ENCODE measurements at places on chromosomes 6 and 20. TPM values are rescaled to one million over a fixed set of nuclear protein-coding genes. Genes with fewer than 3 reads are reported as not detected.

DNA sequence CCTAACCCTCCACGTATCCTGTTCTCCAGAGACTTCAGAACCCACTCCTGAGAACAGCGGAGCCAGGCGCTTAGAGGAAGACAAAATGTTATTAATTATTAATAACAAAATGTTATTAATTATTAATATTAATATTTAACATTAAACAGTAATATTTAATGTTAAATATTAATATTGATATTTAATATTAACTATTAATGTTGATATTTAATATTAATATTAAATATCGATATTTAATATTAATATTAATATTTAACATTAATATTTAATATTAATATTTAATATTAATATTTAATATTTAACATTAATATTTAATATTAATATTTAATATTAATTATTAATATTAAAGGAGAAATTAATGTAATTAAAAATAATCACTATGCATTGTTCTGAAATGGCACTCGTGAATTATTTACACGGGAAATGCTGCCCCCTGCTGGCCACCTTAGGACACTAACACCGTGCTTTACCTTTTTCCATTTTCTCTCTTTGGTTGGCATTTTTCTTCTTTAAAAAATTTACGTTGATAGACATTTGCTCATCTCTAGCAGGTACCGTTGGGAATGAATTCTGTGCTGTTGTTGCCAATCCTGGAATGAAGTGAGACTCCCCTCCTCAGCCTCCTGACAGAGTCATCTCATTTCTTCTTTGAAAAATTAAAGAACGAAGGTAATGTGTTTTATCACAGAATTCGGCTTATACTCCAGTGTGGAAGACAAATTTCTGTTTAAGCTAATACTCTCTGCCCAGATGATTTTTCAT is 7.5 kb upstream of the GGTLC1 start:
- DNase-seq: peak; percentile 51

GRCh38 chr6:151549790-151550189 is 56.0 kb downstream of the CCDC170 start:
- no peak for DNase-seq

DNA sequence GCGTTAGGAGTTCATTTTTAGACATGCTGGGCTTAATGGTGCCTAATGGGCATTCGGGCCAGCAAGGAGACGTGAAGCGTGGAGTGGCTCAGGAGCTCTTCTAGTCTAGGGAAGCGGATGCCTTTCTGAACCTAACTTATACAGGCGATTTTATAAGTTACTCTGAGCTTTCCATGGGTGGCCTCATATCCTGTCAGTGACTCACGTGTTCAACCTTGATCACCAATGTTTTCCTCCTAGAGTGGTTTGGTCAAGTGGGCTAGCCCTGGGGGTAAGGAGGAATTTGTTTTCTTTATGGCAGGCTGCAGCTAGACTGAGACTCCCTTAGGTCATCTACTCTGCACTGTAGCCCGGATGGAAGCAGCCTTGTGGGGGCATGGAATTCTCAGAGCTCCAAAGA is 52.1 kb downstream of the PLAGL1 start:
- no peak for DNase-seq

- no peak for DNase-seq
These were observed 25.9 kb downstream of the NEDD9 start for GRCh38 chr6:11206576-11206975.

- peak; percentile 36 for DNase-seq
These were observed 157.5 kb downstream of the CEBPB start for GRCh38 chr20:50348096-50348495.

GRCh38 chr20:9323622-9324021 is 190.8 kb upstream of the LAMP5 start:
- DNase-seq: no peak

GRCh38 chr6:148990403-148990802 is 243.6 kb downstream of the UST start:
- DNase-seq: no peak

DNA sequence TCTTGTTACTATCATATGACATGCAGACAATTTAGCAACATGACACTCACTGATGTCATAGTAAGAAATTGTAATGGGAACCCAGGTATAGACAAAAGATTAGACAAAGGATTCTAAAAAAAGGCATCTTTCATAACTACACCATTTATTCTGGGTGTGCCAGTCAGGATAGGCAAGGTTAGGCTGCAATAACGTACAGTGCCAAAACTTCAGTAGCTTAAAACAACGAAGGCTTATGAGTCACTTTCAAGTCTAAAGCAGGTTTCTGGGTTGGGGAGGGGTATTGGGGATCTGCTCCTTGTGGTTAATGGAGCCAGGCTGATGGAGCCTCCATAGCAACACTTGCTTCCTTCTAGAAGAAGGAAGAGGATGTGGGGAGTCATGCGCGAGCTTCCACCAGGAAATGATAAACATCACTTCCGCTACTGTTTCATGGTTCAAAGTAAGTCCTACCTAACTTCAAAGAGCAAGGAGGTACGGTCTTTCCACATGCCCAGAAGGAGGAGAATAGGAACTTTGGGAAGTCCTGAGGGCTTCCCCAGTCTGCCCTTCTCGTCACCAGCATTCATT is 2.0 kb upstream of the GTSF1L start:
- no peak for DNase-seq

DNA sequence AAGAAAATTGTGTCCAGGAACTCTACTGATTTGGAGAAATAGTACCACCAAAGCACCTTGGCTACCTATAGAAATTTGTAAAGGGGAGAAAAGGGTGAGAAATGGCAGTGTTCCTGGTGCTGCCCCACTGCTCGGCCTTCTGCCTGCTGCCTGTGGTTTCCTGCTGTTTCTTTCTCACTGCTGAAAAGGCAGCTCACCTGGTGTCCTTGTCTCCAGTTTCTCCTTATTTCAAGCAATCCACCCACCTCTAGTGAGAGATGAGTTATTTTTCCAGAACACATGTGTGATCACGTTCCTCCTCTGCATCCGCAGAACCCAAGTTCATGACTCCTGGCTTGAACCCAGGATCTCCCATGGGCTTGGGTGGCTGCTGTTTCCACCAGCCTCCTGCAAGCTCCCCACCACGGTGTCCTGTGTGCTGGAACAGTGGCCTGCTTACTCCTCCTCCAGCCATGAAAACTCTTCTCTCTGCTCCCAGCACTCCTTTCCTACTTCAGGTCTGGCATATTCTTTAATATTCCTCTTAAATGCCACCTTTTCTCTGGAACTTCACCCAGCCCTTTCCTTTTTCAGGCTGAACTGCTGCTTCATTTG is 48.9 kb downstream of the ELOVL2 start:
- DNase-seq: no peak

GRCh38 chr20:64148581-64148980 is 15.7 kb upstream of the MYT1 start:
- no peak for DNase-seq

GRCh38 chr6:115582386-115582785 is 478.3 kb downstream of the FRK start:
- DNase-seq: no peak

GRCh38 chr6:165274611-165275010 is 34.8 kb downstream of the C6orf118 start:
- DNase-seq: no peak

GRCh38 chr6:16043171-16044135 is 85.4 kb upstream of the MYLIP start:
- DNase-seq: no peak

DNA sequence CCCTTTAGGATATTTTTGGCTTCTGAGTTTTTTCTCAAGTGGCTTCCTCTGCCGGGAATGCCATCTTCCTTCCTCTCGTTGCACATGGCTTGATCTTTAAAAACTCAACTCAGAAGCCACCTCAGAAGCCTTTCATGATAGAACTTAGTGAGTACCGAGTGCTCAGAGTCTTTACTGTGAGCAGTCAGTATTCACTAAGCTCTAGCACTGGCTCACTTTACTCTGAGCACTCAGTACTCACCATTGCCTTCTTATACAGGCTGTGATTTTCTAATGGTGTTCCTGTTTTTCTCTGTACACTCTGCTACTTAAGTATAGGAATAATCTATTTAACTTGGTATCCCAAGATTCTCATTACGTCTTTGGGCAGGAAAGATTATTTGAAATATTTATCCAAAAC is 116.2 kb downstream of the PFDN4 start:
- no peak for DNase-seq

The CD83 gene
- 1.0 TPM for total RNA-seq

The SMPD2 gene
- 2.1 TPM for total RNA-seq

The F13A1 gene
- total RNA-seq: 58.9 TPM

The SLPI gene
- 5.7 TPM for total RNA-seq

The TSPO2 gene
- total RNA-seq: 0.27 TPM

The ADGB gene
- not detected for total RNA-seq

The TFAP2C gene
- not detected for total RNA-seq

The ZKSCAN4 gene
- 1.9 TPM for total RNA-seq

The SFTA2 gene
- total RNA-seq: not detected

The ELOVL2 gene
- total RNA-seq: 0.36 TPM
